ENCODE measurements at places on chromosomes 7 and 10.
A peak's percentile ranks its signal among the peaks of the same experiment; 100 is the strongest.

GRCh38 chr10:15084502-15084922 is 4.1 kb downstream of the ACBD7 start:
- no peak for DNase-seq

GRCh38 chr10:18290651-18291313 is 150.6 kb downstream of the CACNB2 start:
- no peak for DNase-seq

GRCh38 chr7:82131215-82131614 is 312.4 kb downstream of the CACNA2D1 start:
- no peak for DNase-seq

GRCh38 chr7:144063710-144064109 is 5.9 kb upstream of the OR2A25 start:
- no peak for DNase-seq

DNA sequence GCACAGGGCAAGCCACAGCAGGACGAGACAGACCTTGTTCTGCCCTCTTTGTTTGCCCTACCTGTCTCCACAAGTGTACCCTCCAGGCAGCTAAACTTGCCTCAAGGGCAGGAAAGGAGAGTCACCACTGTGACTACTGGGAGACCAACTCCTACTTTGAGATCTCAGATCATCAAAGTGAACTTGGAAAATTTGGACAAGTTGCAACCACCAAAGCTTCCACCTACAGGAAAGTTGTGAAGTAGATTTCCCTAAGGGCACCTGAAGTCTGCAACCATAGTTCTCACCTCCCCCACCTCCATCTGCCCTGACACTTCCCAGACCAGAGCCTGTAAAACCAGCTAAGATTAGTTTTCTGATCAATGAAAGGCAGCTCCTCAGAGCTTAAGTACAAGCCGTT is 2.5 kb upstream of the WDR91 start:
- DNase-seq: no peak

- DNase-seq: no peak
These were observed 2.2 kb upstream of the AKR1C4 start for GRCh38 chr10:5194431-5194830.

DNA sequence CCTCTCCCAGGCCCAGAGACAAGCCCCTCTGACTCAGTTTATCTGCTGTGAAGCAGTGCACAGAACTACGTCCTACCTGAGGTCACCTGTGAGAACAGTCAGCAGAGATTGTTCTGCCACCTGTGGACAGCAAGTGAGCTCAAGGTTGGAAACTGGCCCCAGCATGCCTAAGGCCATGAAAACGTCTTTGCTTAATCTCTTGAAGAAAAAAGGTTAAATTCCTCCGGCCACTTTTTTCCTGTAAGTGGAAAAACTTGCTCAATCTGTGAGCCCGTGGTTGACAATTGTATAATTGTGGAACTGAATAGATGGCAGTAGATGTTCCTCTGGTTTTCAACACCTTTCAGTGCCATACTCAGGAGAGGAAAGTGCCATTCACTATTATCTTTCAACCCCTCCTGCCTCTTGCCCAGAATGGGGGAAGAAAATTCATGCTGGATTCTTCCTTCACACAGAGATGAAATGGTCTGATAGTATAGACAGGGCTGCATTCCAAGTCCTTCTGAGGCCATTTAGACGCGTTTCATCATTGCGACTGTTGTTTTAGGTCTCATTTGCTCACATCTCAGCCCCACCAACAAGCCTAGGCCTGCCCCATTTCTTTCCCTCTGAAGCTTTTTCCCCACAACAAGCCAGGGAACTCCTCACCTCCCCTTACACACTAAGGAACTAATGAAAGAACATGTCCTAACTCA is 292.9 kb downstream of the FZD1 start:
- DNase-seq: no peak

GRCh38 chr7:150335108-150335773 is 6.2 kb downstream of the RARRES2 start:
- no peak for DNase-seq

DNA sequence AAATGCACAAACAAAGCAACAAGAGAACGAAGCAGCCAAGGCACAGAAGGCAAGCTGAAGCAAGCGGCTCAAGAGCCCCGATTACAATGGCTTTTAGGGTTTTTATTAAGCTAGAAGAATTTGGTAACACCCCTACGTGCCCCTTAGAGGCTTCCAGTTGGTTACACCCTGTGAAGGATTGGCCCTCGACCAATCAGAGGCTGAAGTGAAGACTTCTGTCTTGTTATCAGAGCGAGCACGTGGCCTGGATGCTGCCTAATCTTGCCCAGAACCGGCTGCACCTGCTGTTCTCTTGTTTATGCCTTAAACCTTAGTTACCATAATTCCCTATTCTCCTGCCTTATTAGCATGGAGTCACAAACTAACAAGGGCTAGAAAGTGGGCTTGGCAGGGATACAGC is 21.4 kb downstream of the KCNK18 start:
- peak; percentile 25 for DNase-seq

DNA sequence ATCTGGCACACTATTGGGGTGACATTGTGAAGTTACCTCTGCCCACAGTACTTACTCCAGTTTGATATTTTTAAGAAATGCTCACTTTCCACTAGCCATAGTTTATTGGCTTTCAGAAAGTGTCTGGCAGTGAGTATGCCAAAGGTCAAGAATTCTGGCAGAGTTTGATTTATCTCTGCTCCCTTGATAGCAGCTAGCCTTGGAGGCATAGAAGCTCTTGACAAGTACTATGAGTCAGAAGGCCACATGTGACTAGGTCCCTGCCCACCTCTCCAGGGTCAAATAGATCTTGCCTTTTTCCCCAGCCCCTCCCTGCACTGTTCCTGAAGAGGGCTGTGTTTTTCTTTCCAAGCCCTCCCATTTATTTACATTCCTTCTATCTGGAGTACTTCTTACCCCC is 202.2 kb downstream of the AUTS2 start:
- no peak for DNase-seq

DNA sequence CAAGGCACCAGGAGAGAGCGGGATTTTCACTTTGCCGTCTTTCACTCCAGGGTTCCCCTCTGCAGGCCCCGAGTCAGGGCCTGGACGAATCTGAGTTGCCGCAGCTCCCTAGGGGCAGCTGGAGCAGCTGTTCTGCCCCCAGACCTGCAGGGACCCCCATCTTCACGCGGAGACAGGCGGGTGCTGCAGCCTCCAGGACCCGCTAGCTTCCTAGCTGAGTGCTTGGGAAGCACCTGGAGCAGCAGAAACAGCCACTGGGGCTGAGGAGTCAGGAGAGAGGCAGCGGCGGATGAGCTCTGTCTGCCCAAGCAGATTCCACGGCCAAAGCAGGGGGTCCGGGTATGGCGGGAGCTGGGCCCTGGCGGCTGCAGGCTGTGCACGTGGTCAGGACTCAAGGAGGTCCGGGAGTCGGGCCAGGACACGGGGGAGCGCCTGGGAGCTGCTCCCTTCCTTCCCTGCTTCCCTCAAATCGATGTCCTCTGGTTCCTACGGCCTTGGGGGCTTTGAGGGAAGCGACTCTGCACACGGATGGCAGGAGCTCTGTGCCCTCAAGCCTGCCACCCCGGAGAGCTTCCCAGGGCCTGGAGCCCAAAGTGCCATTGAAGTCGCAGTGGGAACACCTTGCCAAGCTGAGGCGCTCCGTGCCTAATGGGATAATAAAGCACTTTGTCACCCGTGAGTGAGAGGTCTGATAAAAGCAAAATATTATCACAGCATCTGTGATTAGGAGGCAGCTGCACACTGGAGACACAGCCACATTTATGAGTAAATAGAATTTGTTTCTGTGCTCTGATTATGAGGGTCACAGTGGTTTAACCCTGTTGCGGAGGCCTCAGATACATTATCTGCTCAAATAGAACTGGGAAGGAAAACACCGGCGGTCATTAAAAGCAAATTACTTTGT is 17.2 kb downstream of the MNX1 start:
- DNase-seq: no peak

GRCh38 chr7:51129527-51130472 is 186.8 kb downstream of the COBL start:
- DNase-seq: no peak

- no peak for DNase-seq
These were observed 61.7 kb downstream of the PTF1A start for GRCh38 chr10:23253780-23254179.

GRCh38 chr10:30493609-30494530 is 59.9 kb downstream of the MAP3K8 start:
- DNase-seq: peak; percentile 74

DNA sequence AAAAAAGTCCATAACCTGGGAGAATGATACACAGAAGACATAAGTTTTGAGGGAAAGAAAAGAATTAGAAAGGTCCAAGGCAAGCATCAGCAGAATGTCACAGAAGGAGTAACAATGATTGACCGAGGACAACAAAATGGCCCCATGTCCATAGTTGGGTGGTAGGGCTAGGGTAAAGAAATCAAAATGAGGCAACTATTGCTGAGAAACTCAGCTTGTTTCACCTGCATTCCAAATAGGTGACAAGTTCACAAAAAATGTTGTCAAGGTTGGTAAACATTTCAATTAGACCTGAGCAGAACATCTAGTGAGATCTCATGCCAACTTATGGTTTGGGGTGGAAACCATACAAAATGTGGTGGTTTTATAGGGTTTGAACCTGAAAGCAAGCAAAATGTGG is 22.8 kb upstream of the DLX6 start:
- DNase-seq: no peak

DNA sequence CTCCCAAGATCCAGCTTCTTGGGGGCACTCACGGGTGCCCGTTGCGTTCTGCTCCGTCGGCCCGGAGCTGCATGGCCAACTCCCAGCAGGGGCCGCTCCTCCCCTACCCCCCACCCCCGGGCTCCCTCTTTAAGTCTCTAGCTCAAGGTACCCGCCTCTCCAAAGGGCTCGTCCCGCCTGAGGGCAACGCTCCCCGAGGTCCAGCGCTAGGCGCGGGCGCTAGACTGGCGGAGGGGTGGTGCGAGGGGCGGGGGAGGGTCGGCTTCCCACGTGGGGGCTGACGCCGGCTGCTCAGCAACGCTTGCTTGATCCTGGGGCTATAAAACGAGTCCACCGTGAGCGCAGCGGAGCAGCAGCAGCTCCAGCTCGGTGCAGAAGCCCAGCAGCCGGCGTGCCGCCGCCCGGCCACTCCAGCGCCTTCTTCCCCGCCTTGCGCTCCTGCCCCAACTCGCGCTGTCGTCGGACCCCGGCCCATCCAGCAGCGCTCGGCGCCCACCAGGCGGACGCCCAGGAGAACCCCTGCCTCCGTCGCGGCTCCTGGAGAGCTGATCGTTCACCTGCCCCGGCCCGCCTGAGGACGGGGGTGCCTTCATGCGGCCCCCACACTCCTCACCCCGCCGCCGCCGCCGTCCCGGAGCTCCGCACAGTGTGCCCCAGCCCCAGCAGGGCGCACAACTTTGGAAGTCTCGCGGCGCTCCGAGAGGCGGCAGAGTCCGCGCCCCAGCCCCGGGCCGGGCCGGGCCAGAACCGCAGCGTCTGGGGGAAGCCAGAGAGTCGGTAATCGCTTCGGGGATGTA is at the start of gene ADRA2A:
Gene ADRA2A, plus strand, starts transcription at position 348 of the 797 bp plus-strand sequence. CDS start 968 bp downstream, outside the sequence.
- DNase-seq: no peak

GRCh38 chr10:16856092-16856491 is 38.9 kb upstream of the RSU1 start:
- no peak for DNase-seq

DNA sequence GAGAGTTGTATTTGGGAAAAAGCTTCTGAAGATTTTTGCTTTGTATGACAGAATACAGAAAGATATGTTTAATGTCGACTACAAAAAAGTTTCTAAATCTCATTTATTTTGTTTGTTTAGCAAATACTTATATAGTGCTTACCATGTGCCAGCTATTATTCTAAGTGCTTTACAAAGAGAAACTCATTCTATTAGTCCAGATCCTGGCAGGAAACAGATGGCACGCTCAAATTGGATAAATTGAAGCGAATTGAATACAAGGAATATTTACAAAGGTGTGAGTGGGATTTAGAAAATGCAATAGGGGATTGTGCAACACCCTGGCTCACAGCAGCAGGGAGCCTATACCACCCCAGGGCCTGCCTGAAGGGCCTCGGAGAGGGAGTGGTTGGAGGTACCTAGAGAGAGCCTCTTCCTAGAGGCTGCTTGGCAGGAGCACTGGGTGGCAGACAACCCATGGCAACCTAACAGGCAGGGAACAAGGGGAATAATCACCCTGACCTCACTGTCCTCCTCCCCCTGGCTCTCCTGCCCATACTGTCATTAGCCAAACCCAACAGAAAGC is 27.6 kb upstream of the FAM204A start:
- no peak for DNase-seq

GRCh38 chr7:84025332-84025927 is 169.2 kb downstream of the SEMA3A start:
- DNase-seq: no peak

GRCh38 chr10:96125142-96125515 is 5.0 kb upstream of the ZNF518A start:
- DNase-seq: no peak

GRCh38 chr7:95454438-95455045 is 19.7 kb upstream of the PON2 start:
- no peak for DNase-seq

DNA sequence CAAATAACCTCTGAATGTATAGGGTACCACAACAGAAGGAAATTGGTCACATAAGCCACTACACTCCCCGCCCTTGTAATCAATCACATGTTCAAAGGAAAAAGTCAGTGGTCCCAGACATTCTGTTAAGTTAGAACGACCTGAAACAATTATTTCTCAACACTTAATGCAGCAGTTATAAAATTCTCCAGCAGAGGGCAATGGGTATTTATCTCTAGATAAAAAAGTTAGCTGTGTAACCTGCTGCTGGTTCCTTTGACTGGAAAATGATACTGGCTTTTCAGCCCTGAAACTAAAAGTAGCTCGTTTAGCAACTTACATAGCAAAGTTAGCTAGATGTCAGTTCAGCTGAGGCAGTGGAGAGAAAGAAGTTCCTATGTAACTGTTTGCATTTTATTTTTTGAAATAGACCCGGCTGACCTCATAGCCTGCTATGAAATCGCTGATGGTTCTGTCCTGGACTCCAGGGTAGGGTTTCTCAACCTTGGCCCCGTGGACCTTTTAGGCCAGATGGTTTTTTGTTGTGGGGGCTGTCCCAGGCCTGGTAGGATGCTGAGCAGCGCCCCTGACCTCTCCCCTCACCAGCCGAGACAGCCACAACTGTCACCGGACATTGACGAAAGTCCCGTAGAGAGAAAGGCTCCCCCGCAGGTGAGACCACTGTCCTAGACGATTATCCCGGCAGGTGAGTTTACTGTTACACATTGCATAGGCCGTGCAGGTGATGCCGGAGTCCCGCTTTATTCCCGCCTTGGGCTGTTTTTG is 40.2 kb upstream of the PROSER2 start:
- DNase-seq: no peak

DNA sequence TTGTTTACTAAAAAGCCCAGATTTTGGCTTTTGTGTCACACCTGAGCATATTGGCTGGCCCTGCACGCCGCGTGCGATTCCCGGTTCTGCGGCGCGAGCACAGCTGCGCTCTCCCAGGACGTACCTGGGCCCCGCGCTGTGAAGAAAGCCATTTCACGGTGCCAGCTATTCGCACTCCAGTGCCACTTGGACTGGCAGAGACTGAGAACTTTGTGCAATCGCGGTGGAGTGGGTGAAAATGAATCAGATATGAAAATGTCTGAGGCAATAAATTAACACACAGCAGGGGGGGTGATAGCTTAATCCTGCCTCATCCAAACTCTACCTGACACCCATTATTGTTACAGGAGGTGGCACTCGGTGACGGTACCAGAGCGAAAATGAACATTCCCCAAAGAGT is 330.1 kb upstream of the MGMT start:
- DNase-seq: no peak

- no peak for DNase-seq
These were observed 87.0 kb upstream of the IGFBP3 start for GRCh38 chr7:46007990-46008643.

All from natural killer cell treated with Interleukin-12 subunit alpha and Interleukin-12 subunit beta and Interleukin-15 and Interleukin-18, amount 100 ng/mL, for 72 hours (primary cell).